Stimulated activated CD8-positive, alpha-beta memory T cell treated with anti-CD3 and anti-CD28 coated beads, Interleukin-4, amount 100 ng/mL, for 24 hours (primary cell): ENCODE measurements at places on chromosomes 12 and 14.

GRCh38 chr12:6767353-6768319 lies 1.5 kb downstream of the PTMS start:
- no peak for DNase-seq

GRCh38 chr12:109056891-109057290 lies 4.5 kb downstream of the USP30 start:
- no peak for DNase-seq

DNA sequence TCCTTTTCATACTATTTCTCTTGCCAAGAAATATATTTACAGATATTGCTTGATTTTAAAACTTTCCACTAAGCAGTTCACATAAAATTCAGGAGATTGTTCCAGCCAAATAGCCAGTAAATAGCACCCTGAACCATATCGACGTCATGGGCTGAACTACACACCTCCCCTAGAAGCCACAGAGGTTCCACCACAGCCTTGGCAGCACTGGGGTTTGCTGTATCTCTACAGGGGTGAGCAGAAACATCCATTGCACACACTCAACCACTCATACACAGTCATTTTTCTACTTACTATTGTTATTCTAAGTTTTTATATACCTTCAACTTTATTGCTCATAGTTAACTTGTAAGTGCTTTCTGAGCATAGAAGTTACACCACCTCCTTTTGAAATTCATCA lies 8.1 kb upstream of the EIF2S3B start:
- peak; percentile 52 for DNase-seq

DNA sequence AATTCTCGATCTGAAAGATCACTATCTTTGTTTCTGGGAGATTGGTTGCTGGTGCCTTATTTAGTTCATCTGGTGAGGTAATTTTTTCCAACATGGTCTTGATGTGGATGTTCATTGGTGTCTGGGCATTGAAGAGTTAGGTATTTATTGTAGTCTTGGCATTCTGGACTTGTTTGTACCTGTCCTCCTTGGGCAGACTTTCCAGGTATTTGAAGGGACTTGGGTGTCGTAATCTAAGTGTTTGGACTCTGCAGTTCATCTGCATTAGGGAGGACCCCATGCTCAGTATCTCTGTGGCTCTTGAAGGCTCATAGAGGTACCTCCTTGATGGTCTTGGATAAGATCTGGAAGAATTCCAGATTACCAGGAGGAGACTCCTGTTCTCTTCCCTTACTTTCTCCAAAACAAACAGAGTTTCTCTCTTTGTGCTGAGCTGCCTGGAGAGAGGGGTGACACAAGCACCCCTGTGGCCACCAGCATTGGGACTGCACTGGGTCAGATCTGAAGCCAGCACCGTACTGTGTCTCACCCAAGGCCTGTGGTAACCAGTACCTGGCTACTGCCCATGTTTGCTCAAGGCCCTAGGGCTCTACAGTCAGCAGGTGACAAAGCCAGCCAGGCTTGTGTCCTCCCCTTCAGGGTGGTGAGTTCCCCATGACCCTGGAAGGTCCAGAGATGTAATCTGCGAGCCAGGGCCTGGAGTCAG lies 5.3 kb downstream of the A2ML1 start:
- DNase-seq, result no peak

DNA sequence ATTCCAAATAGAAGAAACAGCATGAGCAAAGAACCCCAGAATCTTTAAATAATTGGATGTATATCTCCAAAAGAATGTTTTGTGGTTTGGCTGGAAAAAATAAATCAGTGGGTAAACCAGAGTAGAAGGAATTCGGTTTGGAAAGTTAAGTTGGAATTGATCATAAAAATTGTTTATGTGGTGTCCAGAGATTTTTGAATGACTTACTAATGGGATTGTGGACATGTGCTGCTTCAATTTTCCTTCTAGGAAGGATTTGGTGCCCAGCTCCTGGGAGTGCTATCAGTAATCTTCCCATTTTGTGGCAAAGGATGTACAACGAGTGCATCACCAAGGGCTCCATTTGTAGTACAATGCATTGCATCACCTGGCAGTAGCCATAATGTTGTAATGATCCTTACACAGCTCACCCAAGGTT lies 224.8 kb downstream of the SLC16A7 start:
- DNase-seq, result no peak

DNA sequence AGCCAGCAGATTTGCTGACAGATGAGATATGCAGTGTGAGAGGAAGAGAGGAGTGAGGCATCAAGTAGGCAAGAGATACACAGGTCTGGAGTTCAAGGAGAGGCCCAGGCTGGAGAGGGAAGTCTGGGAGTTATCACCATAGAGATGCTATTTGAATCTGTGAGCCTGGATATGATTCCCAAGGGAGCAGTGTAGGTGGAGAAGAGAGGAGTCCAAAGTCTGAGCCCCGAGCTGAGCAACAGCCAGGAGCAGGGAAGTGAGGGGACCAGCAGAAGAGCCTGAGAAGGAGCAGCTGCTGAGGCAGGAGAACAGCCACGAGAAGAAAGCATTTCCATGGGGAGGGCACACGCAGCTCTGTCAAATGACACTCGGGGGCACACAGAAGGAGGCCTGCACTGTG lies 20.2 kb upstream of the NXPH4 start:
- DNase-seq, result no peak

DNA sequence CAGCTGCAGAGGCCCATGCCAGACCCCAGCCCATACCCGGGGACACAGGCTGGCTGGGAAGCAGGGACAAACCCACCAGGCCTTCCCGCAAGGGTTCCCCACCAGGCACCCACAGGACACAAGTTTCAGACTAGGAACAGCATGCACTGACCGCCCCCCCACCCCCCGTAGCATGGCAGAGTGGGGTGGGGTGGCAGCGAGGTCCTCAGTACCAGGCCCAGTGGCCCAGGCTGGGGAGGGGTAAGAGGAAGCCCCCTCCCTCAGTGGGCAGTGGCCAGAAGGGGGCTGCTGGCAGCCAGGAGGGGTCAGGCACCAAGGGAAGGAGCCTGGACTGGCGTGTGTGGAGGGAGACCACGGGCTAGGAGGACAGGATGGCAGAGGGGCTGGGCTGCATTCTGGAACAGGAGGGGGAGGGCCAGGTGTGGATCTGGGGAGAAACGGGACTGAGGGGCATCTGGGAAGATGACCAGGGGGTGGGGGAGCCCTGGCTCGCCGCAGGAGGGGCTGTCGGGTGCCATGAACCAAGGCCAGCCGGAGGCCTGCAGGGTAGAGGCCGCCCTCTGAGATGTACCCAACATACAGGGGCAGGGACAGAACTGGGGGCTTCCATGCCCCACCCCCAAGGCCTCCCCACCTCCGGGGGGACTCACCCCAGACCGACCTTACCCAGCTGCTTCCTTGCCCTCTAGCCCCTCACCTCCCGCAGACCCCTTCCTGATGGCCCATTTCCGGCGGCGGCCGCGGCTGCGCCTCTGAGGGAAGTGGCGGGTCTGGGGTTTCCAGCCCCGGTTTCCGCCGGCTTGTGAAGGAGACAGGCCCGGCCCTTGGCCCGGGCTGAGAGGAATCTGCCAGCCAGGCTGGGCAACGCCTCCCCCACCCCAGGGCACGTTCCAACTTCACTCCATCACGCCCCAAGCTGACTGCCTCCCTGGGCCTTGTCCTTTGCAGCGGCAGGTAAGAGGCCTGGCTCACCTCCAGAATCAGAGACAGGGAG lies 5.6 kb upstream of the JAG2 start:
- no peak for DNase-seq

DNA sequence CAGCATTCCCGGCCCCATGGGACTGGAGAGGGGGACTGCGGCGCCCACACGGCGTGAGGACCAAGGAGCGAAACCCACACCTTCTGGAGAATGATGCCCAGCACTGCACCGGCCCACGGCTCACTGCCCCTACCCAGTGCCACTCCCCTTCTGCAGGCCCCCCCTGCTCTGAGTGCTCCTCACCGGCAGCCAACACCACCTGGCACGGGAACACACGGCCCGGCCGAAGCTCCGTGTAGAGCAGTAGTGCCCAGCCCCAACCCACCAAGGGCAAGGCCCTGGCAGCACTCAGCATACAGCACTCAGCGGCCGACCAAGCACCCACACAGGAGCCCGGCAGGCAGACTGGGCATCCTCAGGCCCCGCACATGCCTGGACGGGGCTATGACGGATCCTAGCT lies 13.4 kb downstream of the BTBD6 start:
- DNase-seq, result no peak

DNA sequence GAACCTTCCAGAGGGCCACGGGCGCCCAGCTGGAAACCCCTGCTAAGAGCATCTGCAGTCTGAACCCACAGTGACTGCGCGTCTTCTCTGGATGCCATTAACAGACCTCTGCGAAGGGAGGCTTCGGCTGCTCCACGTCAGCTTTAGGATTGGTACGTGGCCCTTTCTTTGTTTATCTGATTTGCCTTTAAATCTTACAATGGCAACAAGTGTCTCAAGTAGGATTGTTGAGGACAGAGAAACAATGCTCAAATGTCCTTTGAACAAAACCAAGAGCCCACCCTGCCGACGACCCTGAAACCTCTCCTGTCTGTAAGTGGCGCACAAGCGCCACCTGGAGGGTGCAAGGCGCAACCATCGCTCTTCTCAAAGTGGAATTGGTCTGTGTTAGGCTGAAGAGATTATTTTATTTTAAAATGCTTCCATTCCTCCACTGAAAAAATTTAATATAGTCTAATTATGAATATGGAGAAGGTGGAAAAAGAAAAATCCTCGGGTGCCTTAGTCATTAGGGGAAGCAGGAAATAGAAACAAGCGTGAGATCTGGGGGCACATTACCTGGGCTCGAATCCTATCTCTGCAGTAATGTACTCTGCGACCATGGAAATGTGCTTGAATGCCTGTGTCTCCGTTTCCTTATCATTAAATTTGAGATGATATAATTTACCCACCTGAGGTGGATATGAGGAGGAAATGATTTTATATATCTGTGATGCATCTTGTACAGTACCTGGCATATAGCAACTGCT lies 82.6 kb upstream of the PTPRB start:
- peak; percentile 2 for DNase-seq

DNA sequence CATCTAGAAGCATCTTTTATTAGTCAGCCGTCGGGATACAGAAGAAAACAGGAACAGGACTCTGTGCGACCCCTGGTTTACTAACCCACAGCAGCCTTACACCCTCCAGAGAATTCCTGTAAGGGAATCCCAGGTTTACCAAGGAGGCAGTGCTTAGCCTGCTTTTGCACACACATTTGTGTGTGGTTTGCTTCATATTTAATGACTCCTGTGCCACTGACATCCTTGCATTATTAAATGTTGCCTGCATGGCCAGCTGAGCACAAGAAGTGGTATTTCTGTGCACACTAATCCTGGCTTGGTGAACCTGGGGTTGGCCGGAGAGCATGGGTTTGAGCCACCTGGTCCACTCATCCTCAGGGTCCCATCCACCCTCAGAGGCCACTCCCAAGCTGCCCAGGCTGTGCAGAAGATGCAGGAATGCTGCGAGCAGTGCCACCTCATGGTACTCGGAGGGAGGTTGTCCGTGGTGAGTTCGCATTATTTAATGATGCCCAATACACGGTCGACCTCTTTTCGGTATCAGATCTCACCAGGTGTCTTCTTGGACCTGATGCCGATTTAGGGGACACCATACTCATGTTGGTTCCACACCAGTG lies 152.4 kb upstream of the RTL1 start:
- no peak for DNase-seq

GRCh38 chr12:113320401-113320800 lies 14.5 kb downstream of the SLC8B1 start:
- no peak for DNase-seq

DNA sequence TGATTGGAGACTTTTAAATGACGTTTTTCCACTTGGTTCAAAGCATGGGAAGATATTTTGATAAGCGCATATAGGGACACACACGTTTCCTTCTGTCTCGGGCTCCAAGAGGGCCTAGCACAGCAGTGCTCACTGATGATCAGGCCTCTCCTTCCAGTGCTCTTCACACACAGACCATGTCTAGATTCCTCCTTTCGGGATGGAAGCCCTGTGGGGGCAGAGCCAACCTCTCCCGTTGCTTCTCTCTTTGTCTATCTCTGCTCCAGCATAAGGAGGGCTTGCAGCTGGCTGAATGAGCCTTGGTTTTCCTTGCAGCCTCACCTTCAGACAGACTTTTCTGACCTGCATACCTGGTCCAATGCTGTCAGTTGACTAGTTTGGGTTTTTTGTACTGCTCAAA lies 22.3 kb downstream of the GPRC5D start:
- no peak for DNase-seq
